ENCODE measurements at places on chromosomes 6 and 20. TPM values are rescaled to one million over a fixed set of nuclear protein-coding genes. Genes with fewer than 3 reads are reported as not detected.

SNAI1 gene
- 10.7 TPM for polyA plus RNA-seq

AVP gene
- not detected for polyA plus RNA-seq

TCF21 gene
- 167 TPM for polyA plus RNA-seq

MAFB gene
- 128 TPM for polyA plus RNA-seq

ZNF334 gene
- polyA plus RNA-seq: 28.4 TPM

APCDD1L gene
- polyA plus RNA-seq: 9.4 TPM

NKX2-4 gene
- not detected for polyA plus RNA-seq

SLC22A2 gene
- polyA plus RNA-seq: 14.5 TPM

SLC17A9 gene
- 1.1 TPM for polyA plus RNA-seq

POM121L2 gene
- not detected for polyA plus RNA-seq

LIME1 gene
- 5.2 TPM for polyA plus RNA-seq

PNPLA1 gene
- 3.0 TPM for polyA plus RNA-seq

TUBB2A gene
- polyA plus RNA-seq: 50.6 TPM

SLC52A3 gene
- polyA plus RNA-seq: 3.7 TPM

CHRNA4 gene
- 5.0 TPM for polyA plus RNA-seq

SSTR4 gene
- polyA plus RNA-seq: 0.11 TPM

TAGAP gene
- 0.49 TPM for polyA plus RNA-seq

DNA sequence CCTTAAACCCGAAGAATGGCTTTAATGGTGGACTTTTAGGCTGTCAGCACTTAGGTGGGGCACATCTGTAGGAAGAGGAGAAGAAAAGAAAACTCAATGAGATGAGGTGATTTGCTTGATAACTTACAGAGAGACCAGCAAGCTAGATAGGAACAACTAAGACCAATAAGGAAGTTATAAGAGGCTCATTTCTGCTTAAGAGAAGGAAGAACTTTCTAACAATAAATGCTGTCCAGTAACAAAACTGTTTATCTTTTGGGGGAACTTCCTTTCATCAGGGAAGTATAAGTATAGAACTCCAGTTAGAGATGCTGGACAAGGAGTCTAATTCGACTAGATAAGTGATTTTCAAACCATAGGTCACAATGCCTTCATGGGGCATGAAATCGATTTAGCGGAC, 107.2 kb upstream of the SIRPA start:
- no peak for DNase-seq

GRCh38 chr6:131694832-131695426, 6.3 kb downstream of the OR2A4 start:
- DNase-seq: peak; percentile 52

GRCh38 chr6:87826424-87826823, 124.4 kb upstream of the AKIRIN2 start:
- no peak for DNase-seq

DNA sequence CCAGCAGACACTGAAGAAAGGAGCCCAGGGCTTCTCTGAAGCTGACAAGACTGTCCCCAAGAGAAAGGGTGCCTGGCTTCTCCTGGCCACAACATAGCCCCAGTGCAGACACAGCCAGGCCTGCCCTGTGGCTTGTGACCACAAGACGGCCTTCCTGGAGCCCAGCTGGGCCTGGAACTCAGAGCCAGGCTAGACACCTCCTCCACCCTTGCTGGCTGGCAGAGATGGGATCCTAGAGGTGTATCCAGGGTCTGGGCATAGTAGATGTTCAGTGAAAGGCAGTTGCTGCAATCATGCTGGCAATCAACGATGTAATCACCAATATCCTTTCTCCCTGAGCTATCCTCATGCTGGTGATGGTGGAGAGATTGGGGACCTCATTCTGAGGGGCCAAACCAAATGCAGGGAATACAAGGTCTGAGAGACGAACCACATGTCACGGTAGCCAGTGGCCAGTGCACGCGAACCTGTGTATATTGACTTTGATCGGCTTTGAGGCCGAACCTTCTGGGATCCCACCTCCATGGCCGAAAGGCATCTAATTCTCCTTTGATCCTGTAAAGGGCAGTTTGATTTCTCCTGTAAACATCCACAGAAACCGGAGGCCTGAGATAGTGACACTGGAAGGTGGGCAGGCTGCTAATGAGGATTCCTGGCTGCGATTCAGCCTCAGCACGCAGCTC, 115.2 kb downstream of the PSMB1 start:
- no peak for DNase-seq

GRCh38 chr6:5028921-5029320, 25.1 kb upstream of the RPP40 start:
- DNase-seq: no peak

DNA sequence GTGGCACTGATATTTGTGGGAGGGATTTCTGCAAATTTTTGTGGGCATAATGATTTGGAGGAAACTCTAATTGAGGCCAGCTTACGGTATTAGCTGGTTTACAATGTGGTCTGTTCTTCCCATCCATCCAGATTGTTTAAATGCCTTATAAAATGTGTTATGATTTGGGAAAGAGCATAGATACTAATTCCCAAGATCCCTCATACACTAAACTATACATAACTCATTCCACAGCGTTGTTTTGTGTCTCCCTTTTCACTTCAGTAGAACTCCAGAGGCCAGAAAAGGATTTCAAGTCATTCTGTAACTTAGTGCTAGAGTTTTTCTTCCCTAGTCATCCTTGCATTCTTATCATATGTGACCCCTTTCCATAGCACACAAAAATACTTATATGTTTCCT, 292.6 kb upstream of the NT5E start:
- no peak for DNase-seq

DNA sequence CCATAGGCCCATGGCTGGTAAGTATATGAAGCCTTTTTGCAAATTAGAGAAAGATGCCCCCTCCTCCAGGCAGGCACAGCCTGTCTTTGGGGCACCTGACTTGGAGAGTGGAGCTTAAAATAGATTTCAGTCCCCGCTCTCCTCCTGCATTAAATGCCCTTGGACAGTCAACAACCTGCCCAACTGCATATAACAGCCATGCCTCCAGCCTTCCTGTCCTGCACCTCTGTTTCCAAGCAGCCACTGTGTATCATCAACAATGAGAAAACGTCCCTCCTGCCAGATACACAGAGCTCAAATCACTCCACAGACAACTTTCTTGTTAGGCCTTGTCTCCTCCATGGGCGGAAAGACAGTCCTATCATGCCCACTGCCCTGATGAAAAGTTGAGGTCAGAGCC, 3.4 kb downstream of the CDH22 start:
- no peak for DNase-seq

GRCh38 chr6:168088161-168089053, 9.4 kb upstream of the FRMD1 start:
- peak; percentile 82 for DNase-seq

DNA sequence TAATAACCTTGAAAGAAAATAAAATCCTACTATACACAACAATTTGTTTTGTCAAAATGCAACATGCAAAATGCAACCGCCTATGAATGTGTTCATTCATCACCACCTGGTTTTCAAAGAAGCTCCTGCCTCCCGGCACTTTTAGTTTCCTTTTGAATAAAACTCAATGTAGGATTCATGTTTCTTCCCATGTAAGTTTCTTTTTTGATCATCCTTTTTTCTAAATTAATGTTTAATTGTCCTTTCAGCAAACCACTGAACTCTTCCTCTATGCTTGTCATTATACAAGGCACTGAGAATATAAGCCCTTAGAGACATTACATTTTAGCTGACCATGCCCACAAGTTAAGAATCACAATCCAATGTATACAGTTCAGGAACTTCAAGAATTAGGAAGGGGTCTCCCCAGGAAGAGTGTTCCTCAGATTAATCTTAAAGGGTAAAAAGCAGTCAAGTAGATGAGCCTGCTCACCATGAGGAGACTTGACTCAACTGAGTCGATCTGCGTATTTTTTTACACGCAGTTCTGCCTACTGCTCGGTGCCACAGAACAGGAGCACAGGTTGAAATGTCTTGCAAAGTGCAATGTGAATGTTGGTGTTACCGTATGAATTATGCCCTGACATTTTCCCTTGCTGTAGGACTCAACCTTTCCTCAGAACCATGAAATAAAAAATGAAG, 7.2 kb upstream of the THEMIS start:
- DNase-seq: no peak

- no peak for DNase-seq
Observed at GRCh38 chr6:44666324-44666723, 278.8 kb downstream of the CDC5L start.

GRCh38 chr6:3165631-3166534, 8.5 kb upstream of the TUBB2A start:
- DNase-seq: no peak

- DNase-seq: no peak
Observed at GRCh38 chr20:11047559-11047958, 373.8 kb upstream of the JAG1 start.

DNA sequence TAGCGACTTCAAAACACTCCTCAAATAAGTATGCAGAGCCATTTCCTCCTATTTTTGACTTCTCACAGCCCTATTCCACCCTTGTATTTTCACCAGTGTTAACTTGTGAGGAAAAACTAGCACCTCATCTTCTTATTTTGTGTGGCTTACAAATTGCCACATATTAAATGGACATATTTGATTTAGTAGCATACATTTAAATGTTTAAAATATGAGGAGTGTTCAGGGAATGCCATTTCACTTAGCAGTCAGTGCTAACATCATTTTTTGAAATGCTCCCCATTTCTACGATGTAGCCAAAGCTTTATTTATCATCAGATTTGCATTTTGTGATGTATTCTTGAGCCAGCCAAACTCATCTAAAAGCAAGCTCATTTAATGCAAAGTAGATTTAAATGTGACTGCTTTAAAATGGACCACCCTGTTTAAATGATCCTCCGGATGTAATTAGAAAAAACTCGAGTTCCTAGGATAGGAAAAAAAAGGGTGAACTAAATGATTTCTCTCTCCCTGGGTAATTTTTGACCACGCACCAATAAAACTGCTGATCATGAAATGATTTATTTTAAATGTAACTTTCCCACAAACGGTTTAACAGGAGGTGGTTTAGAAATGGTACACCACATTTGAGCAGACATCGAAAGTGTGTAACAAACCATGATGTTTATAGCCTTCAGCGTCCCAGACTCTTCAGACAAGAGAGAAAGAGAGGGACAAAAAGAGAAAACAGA, 172.6 kb downstream of the CD83 start:
- DNase-seq: no peak

DNA sequence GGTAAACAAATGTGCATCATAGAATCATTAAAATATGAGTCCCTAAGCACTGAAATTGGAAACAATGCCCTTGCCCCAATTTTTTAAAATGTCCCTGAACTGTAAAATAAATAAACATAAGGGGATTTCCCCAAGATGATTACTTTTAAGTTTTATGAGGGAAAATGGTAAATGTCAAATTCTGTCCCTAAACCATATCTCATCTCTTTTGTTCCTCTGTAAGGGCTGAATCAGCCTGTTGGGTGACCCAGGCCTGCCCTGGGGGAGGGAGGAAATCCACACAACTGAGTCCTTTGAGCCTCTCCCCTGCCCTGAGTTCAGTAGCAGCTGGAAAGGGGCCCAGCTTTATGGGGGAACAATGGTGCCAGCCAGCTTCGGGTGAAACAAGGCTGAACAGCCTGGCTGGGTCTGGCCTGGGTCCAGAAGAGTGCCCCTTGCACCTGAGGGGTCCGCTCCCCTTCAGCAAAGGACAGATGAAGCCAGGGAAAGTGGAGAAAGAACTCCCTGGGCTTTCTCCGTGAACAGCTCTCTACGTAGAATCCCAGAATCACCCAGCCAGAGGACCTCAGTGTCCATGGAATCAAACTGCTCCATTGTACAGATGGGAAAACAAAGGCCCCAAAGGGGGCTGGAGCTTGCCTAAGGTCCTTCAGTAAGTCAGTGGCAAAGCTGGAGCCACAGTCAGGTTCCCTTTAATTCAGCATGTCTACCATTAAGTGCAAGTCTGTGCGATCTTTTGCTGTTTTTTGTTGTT, 28.2 kb upstream of the ITCH start:
- no peak for DNase-seq

DNA sequence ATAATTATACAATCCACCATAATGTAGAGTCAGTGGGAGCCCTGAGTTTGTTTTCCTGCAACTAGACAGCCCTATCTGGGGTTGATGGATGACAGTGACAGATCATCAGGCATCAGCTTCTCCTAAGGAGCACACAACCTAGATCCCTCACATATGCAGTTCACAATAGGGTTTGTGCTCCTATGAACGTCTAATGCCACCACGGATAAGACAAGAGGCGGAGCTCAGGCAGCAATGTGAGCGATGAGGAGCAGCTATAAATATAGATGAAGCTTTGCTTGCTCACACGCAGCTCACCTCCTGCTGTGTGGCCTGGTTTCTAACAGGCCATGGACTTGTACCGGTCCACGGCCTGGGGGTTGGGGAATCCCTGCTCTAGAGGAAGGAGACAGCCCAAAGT, 25.9 kb downstream of the EDEM2 start:
- DNase-seq: no peak

DNA sequence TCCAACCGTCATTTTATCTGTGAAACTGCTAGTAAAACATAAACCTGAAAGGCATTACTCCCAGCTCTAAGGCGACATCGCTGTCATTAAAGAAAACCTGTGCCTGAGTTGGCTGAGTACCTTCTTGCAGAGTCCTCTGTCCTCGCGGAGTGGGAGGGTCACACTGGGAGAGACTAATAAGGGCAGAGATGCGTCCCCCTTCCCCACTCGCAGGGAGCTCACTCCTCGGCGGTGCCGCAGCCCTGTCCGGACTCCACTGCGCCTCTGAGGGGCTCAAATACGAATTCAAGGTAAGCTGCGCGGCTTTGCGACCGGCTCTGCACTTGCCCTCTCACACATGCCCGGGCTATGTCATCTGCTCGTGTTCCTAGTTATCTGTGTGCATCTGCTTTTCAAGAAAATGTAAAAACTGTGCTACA, at the start of gene COL19A1:
Gene COL19A1 (plus strand): TSS at position 206 of the 419 bp plus-strand sequence. CDS start 13,012 bp downstream, outside the sequence.
- DNase-seq: peak; percentile 2

- no peak for DNase-seq
Observed at GRCh38 chr6:116156405-116157326, 30.7 kb upstream of the COL10A1 start.

- no peak for DNase-seq
Observed at GRCh38 chr6:134706806-134707205, 243.1 kb downstream of the ALDH8A1 start.

GRCh38 chr6:149978610-149979009, 14.9 kb downstream of the ULBP1 start:
- DNase-seq: no peak

Measured in right renal cortex interstitium (tissue), 3 donors.